ENCODE measurements at places on chromosomes 7 and 10.

- DNase-seq = no peak
These were observed 35.5 kb downstream of the ADGRA1 start for GRCh38 chr10:133123050-133123745.

GRCh38 chr10:4343091-4343490 lies 482.9 kb upstream of the AKR1E2 start:
- no peak for DNase-seq

- peak; percentile 70 for DNase-seq
These were observed 592.5 kb downstream of the ARL4A start for GRCh38 chr7:13279854-13280435.

DNA sequence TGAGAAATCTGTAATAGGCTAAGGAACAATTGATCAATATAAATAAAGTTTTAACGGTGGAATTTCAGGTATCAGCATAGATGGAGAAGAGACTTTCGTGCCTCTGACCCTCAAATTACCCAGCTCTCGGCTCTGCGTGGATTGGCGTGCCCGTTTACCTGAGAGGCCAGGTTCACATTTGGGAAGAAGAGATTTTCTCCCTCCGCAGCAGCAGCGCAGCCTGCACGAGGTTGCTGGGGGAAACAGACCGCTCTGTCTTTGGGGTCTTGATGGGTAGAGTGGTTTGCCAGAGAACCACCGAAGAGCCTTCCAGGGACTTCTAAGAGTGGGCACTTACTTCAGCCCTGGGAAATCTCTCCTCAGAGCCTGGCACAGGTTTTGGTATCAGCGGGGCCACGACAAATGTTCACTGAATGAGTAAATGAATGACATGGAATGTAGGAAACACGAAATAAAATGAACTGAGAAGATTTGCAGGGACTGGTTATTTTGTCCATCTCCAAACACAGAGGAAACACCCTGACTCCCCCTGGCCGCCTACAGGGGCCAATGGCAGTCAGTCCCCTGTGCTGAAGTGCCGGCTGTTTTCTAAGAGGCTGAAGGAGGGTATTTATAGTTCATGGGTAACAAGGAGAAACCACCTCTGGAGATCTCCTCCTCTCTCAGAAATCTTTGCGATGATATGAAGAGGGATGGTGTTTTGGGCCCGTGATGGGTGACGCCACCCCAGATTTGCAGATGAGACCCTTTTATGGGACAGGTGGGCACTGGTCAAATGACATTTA lies 338.5 kb downstream of the ADARB2 start:
- no peak for DNase-seq

- no peak for DNase-seq
These were observed 4.6 kb downstream of the PAPOLB start for GRCh38 chr7:4857189-4857588.

- no peak for DNase-seq
These were observed 68.4 kb upstream of the DUSP5 start for GRCh38 chr10:110429301-110429700.

DNA sequence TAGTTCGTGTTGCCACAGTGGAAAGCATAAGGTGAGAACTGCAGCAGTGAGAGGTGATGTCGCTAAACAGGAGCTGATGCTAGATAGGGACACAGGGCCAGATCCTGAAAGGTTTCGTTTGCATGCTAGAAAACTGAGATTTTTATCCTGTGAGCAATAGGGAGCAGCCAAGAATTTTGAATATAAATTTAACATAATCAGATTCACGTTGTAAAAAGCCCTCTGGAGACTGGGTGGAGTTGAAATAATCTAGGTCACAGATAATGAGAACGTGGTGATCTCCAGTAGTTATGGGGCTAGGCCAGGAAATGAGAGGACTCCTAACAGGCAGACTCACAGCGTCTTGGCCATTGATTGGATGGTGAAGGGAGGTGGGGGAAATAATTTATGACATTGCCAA lies 92.1 kb upstream of the IMMP2L start:
- no peak for DNase-seq

DNA sequence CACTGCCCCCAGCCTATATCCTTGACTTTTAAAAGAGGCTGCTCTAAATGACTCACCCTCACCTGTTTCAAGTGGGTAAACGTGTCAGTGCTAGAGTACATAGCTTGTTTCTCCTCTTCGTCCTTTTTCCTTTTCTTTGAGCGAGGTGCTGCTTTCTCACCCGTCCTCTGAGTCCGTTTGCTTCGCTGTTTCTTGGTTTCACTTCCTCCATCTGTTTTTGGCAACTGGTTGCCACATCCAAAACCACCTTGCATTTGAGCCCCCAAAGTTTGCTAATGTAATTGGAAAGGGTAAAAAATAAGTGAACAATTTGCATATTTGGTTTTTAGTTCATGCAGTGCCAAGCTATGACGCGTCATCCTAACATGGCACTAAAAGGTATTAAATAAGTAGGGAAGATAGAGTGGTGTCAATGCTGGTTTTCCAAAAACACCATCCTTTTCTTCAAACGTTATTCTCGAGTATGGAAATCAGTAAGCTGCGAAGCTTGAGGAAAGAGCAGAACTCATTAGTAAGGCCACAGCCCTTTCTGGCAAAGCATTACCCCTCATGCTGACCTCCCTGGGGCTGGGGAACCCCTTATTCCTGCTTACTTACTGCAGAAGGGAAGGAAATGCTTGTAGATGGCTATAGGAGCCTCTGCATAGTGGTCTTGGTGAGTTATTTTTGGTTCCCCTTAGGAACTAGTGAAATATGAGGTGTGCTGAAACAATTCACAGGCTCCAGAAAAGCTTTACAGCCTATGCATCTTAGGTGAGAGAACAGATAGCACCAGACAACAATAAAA lies 133.5 kb downstream of the GALNT11 start:
- no peak for DNase-seq

- DNase-seq = no peak
These were observed 53.1 kb downstream of the INPP5A start for GRCh38 chr10:132590752-132591121.

GRCh38 chr7:112254156-112254555 lies 47.7 kb downstream of the ZNF277 start:
- DNase-seq = no peak

DNA sequence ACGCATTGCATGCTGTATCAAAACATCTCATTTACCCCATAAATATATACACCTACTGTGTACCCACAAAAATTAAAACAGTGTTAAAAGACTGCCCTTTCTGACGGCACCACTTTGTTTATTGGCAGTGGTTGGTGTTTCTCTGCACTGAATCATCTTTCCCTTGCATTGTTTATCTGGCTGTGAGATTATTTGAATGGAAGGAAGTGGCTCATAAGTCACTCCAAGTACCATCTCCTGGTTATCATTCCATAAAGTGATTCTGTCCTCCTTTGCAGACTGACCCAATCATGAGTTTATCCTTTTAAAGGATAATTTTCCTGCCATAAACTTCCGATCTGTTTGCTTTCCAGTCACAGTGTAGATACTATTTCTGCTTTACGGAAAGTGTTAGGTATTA lies 183.8 kb downstream of the CAMK1D start:
- DNase-seq = no peak

- peak; percentile 11 for DNase-seq
These were observed 12.0 kb upstream of the GSAP start for GRCh38 chr7:77427996-77428603.

GRCh38 chr10:93820434-93820833 lies 62.7 kb downstream of the LGI1 start:
- DNase-seq = no peak

DNA sequence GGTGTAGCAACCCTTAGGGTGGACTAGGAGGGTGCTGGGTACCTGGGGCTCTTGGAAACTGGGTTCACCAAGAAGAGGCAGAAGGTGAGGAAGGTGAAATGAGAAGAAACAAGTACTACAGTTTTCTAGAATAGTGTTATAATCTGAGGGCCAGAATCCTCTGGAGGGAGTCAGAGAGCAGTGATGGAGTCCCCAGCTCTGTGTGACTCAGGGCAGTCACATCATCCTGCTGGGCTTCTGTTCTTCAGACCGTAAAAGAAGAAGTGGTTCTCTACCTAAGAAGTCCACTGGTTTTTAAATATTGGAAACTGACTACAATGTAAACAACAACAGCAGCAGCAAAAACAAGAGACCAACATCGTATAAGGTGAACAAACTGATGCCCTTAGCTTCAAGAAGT lies 197.3 kb downstream of the PRPF18 start:
- peak; percentile 52 for DNase-seq

DNA sequence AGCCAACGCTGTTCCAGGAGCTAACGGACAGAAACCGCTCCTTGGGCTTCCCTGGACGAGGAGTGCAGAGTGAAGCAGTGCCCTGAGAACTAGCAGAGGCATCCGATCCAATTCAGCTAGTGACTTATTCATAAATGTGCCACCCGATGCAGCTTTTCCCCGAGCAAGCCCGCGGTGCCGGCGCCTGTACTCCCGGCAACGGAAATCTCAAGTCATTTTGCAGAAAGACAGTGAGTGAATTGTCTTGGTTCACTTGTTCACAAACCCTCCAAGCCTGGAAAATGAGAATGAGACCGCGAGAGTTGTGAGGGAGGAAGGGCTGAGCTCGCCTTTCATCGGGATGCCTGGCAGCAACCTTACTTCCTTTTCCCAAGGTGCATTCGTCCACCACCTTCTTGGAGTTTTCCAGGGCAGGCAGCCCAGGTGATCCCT lies 87.5 kb downstream of the COBL start:
- DNase-seq = no peak

- no peak for DNase-seq
These were observed 71.8 kb downstream of the LRRN3 start for GRCh38 chr7:111162692-111163091.

GRCh38 chr10:45058580-45058979 lies 57.9 kb downstream of the ZNF22 start:
- DNase-seq = no peak

GRCh38 chr10:13100349-13101294 lies 659 bp downstream of the OPTN start:
- peak; percentile 53 for DNase-seq

DNA sequence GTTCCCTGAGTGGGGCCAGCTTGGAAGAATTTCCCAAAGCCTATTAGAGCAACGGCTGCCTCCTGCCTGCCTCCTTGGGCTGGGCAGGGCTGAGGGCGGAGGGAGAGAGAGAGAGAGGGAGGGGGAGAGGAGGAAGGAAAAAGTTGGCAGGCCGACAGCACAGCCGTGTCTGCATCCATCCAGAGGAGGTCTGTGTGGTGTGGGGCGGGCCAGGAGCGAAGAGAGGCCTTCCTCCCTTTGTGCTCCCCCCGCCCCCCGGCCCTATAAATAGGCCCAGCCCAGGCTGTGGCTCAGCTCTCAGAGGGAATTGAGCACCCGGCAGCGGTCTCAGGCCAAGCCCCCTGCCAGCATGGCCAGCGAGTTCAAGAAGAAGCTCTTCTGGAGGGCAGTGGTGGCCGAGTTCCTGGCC lies at the start of gene AQP1:
Gene AQP1 (plus strand): TSS at position 293 of the 409 bp plus-strand sequence. CDS start 57 bp downstream, at position 350.
- DNase-seq = no peak

GRCh38 chr7:131194070-131194865 lies 133.4 kb upstream of the MKLN1 start:
- no peak for DNase-seq

DNA sequence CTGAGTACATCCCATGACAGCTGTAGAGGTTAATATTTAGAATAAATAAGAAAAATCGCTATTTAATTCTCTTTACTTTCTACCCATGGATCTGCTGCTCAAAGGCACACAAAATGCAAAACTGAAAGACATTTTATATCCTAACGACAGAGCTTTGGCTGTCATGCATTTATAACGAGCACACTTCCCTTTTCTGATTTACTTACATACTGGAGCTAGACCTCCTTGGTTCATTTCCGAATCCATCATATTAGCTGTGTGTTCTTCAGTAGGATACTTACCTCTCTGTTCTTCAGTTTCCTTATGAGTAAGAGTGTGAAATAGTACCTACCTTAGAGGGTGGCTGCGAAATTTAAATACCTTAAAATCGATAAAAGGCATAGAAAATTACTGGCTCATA lies 10.9 kb downstream of the CALCR start:
- no peak for DNase-seq

DNA sequence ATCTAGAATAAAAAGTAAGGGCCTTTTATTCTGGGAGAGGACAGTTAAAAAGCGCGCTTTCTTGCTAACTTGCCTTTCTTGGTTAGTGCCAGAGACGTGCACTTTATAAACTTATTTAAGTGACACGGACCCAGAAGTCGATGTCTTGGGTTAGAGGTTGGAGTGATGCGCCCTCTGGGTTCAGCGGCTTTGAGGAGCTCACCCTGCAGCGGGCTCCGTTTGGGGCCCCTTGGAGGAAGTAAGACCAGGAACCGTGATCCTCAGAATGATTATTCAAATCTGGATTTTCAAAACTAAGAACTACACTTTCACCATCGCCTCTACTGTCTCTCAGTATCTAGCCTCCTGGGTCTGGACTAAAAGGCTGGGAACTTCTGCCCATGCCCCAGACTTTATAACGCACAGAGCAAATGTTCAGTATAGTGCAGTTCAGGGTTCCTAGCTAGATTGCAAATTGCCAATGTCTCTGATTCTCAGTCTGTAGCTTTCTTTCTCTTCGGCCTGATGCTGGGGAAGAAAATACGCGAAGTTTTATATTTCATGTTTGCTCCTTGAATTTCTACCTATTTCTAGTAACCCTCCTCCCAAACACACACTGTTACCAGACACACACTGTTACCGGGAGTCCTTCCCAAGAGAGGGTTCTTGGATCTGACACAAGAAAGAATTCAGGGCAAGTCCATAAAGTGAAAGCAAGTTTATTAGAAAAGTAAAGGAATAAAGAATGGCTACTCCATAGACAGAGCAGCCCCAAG lies 18.6 kb upstream of the SMO start:
- DNase-seq = peak; percentile 68

DNA sequence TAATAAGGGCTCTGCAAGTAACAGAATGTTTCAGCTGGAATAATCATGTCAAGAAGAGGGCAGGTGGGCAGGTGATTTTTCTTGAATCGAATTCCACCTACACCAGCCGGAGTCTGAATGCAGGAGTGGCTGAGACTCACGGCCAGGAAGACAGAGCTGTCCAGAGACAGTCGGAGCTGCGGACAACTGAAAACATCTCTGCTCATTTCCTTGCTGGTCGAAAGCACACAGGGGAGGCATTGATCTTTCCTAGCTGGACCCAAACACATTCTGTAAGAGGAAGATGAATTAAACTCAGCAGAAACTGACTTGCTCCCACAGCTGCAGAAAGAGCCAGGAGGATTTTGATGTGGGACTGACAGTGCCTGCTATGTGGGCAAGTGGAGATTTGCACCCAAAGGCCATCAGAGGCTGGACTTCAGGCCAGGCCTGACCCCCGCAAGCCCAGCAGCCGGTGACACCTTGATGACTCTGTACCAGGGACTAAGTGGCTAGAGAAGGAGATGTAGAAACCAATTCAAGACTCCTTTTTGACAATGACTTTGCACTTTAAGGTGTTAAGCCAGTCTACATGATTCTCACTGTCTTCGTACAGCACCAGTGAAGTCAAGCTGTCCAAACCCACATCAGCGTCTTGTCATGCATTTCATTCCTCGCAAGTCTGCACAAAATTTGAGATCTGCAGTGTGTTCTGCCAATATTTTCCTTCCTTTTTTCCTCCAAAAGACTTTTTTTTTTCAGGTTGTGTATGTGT lies 169.4 kb downstream of the TEX36 start:
- no peak for DNase-seq

DNA sequence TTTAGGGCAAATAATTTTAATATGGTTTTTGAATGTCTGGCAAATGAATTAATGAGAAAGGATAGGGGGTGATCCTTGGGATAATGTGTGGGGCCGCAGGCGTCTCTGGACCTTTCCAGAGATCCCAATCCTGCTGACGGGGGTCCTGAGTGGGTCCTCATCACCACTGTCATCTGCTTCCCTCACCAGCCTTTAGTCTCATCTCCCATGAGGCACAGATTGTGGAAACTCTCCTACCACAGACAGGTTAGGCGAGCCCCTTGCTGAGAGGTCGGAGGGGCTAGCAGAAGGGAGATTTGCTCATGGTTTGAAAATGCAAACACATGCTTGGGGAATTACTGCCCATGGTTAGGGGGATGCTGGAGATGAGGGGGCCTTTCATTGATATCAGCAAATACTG lies 484.6 kb downstream of the RPS24 start:
- DNase-seq = no peak

Data from GM23338 (cell line).